Metanephros (tissue), 2 donors: ENCODE measurements at places on chromosomes 5 and 9. TPM values are rescaled to one million over a fixed set of nuclear protein-coding genes. Genes with fewer than 3 reads are reported as not detected.

Gene FAM53C
- total RNA-seq = 29.5 TPM

Gene OTP
- not detected for total RNA-seq

Gene WHRN
- 7.8 TPM for total RNA-seq

Gene SPATA9
- 0.53 TPM for total RNA-seq

Gene FCHO2
- total RNA-seq = 29.2 TPM

Gene LEAP2
- 5.3 TPM for total RNA-seq

Gene CDX1
- total RNA-seq = 0.18 TPM

Gene ISL1
- not detected for total RNA-seq

Gene TMEM252
- total RNA-seq = 5.7 TPM

Gene RXRA
- 34.7 TPM for total RNA-seq

Gene PPP3R2
- total RNA-seq = 0.23 TPM

Gene LRRC26
- 0.35 TPM for total RNA-seq

Gene RANBP3L
- total RNA-seq = 13.3 TPM

Gene HRCT1
- total RNA-seq = not detected

Gene SCAI
- 21.7 TPM for total RNA-seq

Gene NADK2
- 40.8 TPM for total RNA-seq

Gene ANKRD34B
- total RNA-seq = 0.18 TPM
